ENCODE measurements at places on chromosomes 4 and X.

- no peak for DNase-seq
Measured at GRCh38 chr4:120524237-120524636, 398.3 kb downstream of the PRDM5 start.

GRCh38 chr4:151960449-151961230, 199.8 kb upstream of the GATB start:
- no peak for DNase-seq

- DNase-seq, result no peak
Measured at GRCh38 chr4:67684839-67685531, 16.0 kb downstream of the UBA6 start.

DNA sequence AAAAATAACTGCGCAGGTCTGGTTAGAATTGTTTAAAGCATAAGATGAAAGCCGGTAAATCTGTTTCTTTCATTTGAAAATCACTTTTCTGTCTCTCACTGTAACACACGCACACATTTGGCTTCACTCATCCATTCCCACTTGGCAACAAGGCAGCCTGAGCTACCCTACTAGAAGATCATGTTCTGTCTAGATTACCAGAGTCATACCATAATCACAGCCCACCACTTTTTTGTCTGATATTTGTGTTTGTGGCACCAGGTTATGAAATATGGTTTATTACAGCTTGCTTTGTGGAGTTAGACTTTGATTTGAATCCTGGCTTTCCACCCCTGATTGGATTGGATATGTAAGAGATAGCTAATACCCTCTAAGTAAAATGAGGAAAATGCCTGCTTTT, 2.2 kb downstream of the USO1 start:
- no peak for DNase-seq

- no peak for DNase-seq
Measured at GRCh38 chrX:109928596-109929335, 74.1 kb upstream of the TMEM164 start.
